M059J (cell line): ENCODE measurements at places on chromosomes 5 and 9. TPM values are rescaled to one million over a fixed set of nuclear protein-coding genes. Genes with fewer than 3 reads are reported as not detected.

- DNase-seq, result peak; percentile 70
Measured at GRCh38 chr9:114110180-114110579, 11.1 kb upstream of the KIF12 start.

- DNase-seq, result no peak
Measured at GRCh38 chr9:30534896-30535295, 1849.5 kb upstream of the ACO1 start.

DNA sequence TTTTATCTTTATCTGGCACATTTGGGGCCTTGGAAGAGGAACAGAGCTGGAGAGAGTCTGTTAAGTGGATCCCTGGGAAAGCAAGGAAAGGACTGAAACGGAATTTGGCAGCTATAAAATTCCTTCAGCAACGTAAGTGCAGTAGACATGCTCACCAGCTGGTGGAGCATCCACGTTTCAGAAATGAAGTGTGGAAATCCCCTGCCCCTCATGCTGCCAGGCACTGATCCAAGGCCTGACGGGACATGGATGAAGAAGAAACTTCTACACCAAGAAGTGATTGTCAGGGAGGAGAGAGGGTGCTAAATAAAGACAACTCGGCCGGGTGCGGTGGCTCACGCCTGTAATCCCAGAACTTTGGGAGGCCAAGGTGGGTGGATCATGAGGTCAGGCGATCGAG lies 209.3 kb downstream of the ROR2 start:
- peak; percentile 25 for DNase-seq

- DNase-seq, result no peak
Measured at GRCh38 chr5:170339780-170340167, 42.2 kb upstream of the LCP2 start.

DNA sequence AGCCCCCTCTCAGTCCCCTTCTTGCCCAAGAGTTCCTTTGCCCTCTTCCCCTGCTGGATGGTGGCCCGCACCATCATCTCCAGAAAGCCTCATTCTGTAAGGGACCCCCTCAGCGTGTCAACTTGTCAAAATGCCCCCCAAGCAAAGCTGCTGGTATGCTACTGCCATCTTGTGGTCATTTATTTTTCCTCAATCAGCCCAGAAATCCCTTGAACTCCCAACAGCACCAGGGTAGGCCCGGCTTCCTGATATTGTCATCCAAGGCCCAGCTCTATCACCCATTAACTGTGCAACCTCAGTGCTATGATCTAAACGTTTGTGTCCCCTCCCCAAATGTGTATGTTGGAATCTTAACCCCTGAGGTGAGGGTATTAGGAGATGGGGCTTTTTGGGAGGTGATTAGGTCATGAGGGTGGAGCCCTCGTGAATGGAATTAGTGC lies 53.2 kb upstream of the FBXW11 start:
- no peak for DNase-seq

- no peak for DNase-seq
Measured at GRCh38 chr5:172852490-172853354, 18.7 kb downstream of the ERGIC1 start.

- no peak for DNase-seq
Measured at GRCh38 chr5:154727361-154727760, 27.8 kb upstream of the LARP1 start.

- DNase-seq, result peak; percentile 62
Measured at GRCh38 chr5:72107131-72107900, at the start of gene MAP1B. Gene MAP1B, plus strand, starts transcription at chr5:72107475. Its CDS starts 57 bp downstream, at chr5:72107532.

GRCh38 chr5:163497315-163497714 lies 8.1 kb upstream of the MAT2B start:
- DNase-seq, result no peak

GRCh38 chr5:179265514-179266290 lies 79.6 kb downstream of the ADAMTS2 start:
- peak; percentile 93 for DNase-seq

- DNase-seq, result peak; percentile 63
Measured at GRCh38 chr5:77168879-77169244, 41.6 kb upstream of the PDE8B start.

- DNase-seq, result no peak
Measured at GRCh38 chr9:122223435-122223834, 5.3 kb downstream of the LHX6 start.

DNA sequence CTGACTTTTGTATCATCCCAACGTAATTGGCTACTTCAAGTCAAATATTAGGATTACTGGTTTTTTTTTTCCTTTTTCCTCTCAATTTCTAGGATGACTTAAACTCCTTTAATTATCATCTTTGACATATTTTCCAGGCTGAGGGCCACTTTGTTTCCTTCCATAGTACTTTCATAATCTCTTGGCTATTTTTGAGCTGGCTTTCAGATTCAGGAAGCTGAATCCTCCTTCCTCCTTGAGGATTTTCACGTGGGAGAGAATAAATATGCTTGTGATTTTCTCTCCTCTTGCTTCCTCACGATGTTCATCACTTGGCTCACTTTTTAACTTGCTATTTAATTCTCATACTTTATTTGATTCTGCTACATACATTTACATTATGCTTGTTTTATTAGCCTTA lies 88.1 kb downstream of the ITGA1 start:
- no peak for DNase-seq

DNA sequence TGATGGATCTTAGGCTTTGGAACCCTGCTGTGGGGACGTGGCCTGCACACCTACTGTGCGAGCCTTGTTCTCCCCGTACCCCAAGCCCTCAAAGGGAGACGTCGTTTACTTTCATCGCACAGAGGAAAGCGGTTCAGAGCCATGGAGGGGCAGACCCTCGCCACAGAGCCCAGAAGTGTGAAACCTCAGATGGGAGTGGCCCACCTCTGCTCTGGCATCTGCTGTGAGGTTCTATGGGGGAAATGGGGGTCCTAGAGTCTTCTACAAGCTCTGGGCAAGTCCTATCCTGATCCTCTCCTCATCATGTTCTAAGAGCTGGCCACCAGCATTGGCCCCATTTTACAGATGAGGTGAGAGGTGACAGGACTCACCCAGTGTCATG lies 3.7 kb upstream of the RNF44 start:
- DNase-seq, result no peak

- no peak for DNase-seq
Measured at GRCh38 chr5:50864466-50864865, 198.0 kb downstream of the PARP8 start.

DNA sequence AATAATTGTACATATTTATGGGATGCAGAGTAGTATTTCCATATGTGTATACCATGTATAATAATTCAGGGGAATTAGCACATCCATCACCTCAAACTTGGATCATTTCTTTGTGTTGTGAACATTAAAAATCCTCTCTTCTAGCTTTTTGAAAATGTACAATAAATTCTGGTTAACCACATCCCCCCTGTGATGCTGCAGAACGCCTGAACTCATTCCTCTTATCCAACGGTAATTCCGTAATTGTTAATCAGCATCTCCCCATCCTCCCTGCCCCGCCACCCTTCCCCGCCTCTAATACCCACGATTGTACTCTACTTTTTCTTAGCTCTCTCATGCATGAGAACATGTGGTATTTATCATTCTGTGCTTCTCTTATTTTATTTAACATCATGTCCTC lies 127.7 kb upstream of the ANKRD55 start:
- DNase-seq, result peak; percentile 78

DNA sequence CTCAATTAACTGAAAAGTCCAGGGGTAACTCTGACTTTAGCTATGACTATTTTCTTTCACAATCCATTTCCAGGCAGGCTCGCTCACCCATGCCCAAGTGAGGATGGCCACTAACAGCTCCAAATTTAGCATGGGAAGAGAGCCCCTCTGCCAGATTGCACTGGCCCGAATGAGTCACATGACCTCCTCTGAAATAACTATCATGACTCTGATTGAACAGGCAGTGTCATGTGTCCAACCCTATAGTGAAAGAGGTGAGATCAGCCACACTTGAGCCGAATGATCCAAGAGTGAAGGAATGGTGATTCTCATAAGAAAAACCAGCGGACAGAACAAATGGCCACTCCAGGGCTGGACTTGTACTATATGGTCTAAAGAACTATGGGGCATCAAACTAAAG lies 242.3 kb downstream of the NSG2 start:
- no peak for DNase-seq

DNA sequence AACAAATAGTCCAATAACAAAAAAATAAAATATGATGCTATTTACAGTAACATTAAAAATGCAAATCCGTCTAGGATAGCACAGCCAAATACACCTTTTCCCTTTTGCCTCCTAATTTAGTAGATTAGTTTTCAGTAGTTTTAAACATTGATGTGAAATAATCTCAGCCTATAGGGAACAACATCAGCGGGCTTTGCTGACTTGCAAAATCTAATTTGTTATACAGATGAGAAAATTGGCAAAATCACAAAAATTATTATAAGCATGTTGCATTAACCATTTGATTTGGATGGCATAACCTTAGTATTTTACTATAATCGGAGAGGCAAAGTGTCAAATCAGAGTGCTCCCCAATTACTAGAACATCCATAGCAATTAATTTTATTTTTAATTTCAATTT lies 563.5 kb downstream of the CDH18 start:
- DNase-seq, result no peak

Gene TARS1
- 249 and 289 TPM in 2 replicates for total RNA-seq

Gene IL3
- total RNA-seq, result not detected in 2 replicates

Gene IL7R
- 20.4 and 30.7 TPM in 2 replicates for total RNA-seq

Gene ZBED3
- 0.64 and 0.99 TPM in 2 replicates for total RNA-seq

Gene TMEM38B
- 16.0 and 25.3 TPM in 2 replicates for total RNA-seq

Gene C6
- 0.17 and 1.6 TPM in 2 replicates for total RNA-seq

Gene ACOT12
- total RNA-seq, result not detected in 2 replicates

Gene IFNA2
- not detected in 2 replicates for total RNA-seq

Gene ANKRD18B
- 0.42 TPM in 1 of 2 replicates, not detected in the other for total RNA-seq

Gene PLPP7
- total RNA-seq, result 2.6 and 3.4 TPM in 2 replicates

Gene ABO
- total RNA-seq, result not detected in 2 replicates

Gene RASGEF1C
- total RNA-seq, result not detected in 2 replicates

Gene NR2F1
- 36.3 and 67.9 TPM in 2 replicates for total RNA-seq

Gene EMB
- 1.2 and 1.3 TPM in 2 replicates for total RNA-seq

Gene CFAP157
- total RNA-seq, result not detected in 2 replicates
